ENCODE measurements at places on chromosomes 13 and 19.

DNA sequence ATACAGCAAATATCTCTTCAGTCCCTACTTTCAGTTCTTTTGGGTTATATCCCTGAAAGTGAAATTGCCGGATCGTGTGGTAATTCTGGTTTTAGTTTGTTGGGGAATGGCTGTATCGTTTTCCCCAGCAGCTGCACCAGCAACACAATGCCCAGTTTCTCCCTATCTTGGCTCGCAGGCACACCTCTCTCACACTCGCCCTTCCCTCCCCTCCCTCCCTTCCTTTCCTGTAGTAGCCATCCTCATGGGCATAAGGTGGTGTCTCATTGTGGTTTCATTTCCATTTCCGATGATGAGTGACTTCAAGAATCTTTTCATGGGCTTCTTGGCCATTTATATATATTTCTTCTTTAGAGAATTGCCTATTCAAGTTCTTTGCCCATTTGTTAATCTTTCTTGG, 8.6 kb upstream of the GPR18 start:
- DNase-seq = no peak

DNA sequence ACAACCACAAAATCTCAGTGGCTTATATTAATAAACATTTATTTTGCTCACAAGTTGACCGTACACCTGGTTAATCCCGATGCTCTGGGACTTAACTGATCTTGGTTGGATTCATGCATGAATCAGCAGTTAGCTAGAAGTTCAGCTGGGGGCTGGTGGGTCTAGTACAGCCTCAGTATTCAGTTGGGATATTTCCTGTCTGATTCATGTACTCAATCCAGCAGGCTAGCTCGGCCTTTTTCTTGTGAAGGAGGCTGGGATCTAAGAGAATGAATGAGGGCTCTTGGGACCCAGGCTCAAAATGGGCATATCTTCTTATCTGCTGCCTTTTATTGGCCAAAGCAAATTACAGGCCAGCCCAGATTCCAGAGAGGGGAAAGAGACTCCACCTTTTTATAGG, 178.8 kb downstream of the KCTD12 start:
- no peak for DNase-seq

- DNase-seq = no peak
Observed at GRCh38 chr13:99976575-99976974, 5.0 kb upstream of the ZIC5 start.

DNA sequence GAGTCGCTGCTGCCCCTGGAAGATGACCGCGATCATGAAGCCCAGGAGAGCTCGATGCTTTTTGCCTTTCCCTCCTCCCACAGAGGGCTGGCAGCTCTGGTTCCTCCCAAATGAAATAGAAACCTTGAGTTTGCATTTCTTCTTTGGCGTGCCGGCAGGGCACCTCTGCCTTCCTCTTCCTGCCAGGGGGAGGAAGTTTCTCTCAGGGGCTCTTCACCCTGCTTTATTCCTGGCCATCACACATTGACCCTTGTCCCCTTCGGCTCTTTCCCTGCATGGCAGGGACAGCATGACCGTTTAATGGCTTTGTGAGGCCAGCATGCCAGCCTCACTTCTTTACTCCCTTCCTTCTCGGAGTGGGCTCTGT, 47.9 kb downstream of the ACTN4 start:
- no peak for DNase-seq

DNA sequence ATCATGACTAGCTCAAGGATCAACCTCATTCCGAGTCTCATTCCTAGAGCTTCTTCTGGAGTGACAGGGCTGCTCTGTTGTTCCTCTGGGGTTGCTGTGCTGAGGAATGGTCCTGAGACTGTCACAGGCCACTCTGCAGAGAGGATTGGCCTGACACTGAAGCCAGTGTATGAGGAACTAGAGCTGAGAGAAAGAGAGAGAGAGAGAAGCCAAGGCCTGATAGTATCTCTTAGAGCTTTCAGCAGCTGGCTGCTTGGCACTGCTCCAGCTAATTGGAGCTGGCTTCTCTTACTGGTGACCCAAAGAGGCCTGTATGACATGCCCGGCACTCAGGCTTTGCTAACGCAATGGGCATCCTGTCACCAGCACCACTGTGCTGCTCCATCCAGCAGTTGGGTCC, 73.4 kb upstream of the FLT1 start:
- DNase-seq = no peak

DNA sequence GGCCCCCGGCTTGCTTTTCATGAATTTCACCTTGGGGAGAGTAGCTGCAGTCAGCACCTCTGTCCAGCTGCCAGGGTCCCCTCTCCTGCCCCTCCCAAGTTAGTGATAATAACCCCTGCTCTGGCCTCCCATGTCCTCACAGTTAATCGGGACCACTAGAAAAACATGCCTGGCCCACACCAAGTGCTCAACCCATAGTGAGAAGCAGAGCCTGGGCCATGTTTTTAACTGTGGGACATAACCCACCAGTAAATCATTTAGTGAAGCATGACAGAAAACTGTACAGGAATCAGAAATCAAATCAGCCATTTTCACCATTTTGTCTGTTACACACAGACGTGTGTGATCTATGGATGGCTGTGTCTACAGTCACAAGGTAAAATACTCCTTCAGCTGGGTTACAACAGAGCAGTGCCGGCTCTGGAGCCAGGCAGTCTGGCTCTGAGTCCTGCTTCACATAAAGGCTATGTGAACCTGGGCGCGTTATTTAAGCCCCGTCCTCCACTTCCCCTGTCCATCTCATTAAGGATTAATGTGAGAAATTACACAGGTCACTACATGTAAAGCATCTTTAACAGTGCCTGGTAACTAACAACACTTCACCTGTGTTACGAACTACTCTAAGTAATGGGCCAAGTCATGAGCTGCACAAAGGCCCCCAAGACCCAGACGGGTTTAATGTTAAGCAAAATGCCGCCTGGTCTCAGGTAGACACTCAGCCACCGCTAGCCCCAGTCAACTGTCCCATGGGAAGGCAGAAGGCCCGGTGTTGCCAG, 7.6 kb upstream of the ECH1 start:
- DNase-seq = no peak
